ENCODE measurements at places on chromosomes 11 and 22.

DNA sequence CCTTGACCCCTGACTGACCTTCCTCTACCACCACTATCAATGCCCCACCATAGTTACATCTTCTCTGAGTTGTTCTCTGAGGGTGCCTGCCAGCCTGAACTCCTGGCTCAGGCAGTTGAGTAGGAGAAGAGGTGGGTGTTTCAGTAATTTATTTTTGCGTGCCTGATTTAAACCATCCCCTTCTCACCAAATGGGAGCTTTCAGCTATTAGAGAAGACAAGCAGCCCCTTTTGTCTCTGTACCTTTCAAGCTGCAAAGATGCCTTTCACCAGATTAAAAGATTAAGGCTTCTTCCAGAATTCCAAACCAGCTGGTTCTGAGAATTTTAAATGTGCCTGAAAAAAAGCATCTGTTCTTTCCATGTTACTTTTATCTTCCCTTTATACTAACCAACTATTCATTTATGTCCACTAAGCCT is 223.8 kb downstream of the FAM76B start:
- DNase-seq = no peak

DNA sequence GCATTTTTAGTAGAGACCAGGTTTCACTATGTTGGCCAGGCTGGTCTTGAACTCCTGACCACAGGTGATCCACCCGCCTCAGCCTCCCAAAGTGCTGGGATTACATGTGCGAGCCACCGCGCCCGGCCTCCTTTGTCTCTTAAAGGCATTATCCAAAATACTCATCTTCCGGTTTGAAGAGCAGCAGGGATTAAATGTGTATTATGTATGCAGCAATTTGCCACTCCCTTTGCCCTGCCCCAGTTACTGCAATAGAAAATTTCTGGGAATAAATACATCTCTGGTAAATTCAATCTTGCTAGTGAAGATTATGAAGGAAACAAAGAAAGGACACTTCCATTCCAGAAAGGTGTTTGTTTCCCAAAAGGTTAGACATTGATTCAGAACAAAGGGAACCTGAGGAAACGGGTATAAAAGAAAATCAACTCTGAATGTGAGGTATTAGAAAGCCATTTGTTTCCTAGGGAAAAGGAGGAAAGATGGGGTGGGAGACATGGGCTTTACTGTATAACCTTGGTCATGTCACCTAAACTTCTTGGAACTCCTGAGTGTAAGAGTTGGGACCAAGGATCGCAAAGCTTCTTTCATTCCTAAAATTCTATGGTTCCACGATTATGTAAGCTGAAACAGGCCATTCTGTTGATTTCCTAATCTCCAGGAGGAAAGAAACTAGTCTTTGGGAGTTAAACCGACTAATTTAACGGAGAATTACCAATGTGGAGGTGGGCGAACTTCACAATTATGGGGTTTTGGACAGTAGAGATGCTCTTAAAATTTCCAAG is 959 bp upstream of the HIPK3 start:
- no peak for DNase-seq

- DNase-seq = no peak
Observed at GRCh38 chr11:107991868-107992414, 16.8 kb upstream of the CUL5 start.

GRCh38 chr11:134643115-134644012 is 231.3 kb upstream of the B3GAT1 start:
- no peak for DNase-seq

GRCh38 chr11:111135778-111136570 is 109.6 kb upstream of the POU2AF2 start:
- no peak for DNase-seq

DNA sequence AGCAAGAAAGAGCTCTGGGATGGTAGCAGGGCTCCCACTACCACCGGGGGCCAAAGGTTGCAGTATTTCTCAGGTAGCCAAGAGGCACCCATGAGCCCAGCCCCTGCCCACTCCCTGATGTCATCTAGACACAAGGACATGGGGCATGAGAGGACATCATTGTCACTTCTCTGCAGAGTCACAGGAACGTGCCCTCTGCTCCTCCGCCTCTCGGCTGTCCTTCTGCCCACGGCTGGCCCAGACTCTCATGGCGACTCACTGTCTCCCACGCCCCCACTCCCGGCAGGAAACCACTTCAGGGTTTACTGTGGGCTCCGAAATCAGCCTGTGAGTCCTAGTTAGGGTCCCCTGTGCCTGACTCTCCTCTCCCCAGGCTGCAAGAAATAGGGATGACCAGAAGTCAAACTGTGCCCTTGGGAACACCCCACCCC is 1.8 kb upstream of the GAL start:
- no peak for DNase-seq

DNA sequence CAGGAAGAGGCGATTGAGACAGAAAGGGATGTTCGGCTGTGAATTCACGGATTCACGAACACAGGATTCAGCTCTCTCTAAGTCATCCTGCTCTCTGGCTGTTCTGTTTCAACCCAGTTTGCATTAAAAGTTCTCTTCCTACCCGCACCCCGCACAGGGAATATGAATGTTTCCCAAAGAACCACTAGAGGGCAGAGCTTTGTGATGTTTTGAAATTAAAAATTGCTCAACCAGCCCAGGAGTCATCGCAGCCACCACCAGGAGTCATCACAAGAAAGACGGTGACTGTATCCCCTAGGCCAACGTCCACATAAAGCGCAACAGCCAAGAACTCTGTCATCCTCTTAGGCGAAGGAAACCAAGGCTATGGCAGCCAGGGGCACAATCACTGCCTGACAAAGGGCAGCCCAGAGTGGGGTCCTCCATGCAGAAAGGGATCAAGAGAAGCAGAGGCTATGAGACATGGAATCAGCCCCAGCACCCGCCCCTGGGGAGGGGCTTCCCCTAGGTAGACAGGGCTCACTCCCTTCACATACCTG is 122.4 kb downstream of the WT1 start:
- DNase-seq = peak; percentile 68

DNA sequence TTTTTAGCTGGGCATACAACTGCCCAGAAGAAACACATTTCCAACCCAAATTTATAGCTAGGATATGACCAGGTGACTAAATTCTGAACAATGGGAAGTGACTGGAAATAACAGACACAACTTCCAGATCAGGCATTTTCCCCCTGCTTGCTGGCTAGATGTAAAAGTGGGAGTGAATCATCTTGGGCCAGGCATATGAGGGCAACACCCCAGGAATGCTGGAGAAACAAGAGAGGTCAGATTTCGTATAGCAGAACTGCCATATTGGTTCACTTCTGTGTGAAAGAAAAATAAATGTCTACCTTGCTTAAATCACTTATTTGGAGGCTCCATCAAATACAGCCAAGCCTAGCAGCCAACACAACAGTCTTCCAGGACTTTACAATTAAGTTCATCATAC is 7.4 kb downstream of the ATL3 start:
- DNase-seq = no peak

DNA sequence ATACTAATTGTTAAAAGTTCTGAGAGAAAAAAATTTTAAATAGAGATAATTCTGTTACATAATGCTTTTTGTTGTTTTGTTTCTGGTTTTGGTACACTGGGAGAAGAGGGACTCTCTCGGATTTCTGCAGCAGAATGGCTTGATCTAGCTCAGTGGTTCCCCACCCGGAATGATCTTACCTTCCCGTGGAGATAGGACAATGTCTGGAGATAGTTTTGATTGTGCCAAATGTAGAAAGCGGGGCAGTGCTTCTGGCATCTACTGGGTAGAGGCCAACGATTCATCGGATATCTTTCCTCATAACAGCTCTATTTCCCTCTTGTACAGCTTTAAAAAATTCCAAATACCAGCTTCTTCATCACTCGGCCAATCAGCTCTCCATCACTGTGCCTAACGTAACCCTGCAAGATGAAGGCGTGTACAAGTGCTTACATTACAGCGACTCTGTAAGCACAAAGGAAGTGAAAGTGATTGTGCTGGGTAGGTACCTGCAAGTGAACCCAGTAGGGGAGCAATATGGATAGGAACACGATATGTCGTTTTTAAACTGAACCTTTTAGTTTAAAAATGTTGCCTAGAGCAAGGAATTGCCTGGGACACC is 13.2 kb downstream of the CRTAM start:
- no peak for DNase-seq

DNA sequence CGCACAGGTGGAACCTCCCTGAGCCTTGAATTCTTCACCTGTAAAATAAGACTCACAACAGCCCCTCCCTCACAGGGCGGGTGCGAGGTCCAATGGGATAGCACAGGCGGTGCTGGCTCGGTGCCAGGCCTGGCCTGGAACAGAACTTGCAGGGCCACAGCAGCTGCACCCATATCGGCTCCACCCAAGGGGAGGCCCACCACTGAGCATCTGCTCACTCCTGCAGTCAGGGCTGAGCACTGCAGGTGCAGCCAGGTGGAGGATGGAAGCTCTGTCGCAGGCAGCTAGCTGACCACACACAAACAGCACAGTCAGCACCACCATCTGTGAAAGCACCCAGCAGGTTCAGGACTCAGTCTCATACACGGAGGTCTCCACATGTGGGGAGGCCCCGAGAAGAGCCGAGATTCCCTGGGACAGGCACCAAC is 19.6 kb downstream of the VPS37C start:
- no peak for DNase-seq

DNA sequence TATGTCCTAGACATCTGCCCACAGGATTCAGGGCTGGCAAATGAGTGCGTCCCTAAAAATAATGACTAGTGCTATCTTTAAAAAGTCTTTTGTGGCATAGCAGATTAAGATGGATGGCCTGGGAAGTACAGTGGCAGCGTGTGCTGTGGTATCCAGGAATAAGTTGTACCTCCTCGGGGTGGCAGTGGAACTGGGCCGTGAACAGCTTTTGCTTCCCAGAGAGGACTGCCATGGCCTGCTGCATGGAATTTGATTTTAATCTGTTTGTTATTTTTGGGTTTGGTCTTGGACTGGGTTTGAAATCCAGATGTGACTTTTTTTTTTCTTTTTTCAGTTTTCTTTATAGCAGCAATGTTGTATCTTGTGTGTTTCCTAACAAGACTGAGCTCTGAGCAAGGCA is 71.3 kb upstream of the PARVG start:
- no peak for DNase-seq

GRCh38 chr11:100176456-100176855 is 510.6 kb upstream of the ARHGAP42 start:
- DNase-seq = no peak

DNA sequence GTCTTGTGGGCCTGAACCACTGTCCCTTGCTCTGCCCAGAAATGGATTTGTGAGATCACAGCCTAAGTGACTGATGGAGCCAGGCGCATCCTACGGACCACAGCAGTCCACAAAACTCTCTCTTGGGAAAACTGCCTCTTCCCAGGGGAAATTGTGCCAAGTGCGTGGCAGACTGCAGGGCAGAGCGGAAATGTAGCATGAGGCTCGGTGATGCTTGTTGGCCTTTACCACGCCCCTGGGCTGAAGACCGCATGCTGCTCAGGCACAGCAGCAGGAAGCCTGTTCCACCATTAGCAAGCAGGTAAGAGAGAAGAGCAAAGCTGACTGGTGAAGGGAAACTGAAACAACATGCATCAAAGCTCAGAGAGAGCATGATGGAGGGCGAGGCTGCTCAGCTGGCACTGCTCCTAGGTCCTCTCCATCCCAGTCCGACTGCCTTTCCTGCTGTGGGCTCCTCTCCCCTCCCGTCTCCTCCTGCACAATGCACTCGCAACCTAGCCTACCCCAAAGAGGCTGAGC is 26.5 kb upstream of the SCARF2 start:
- DNase-seq = peak; percentile 56
